ENCODE measurements at places on chromosomes 2 and 18. TPM values are rescaled to one million over a fixed set of nuclear protein-coding genes. Genes with fewer than 3 reads are reported as not detected.

The MAPK4 gene
- 10.9 TPM for total RNA-seq

The SERPINB5 gene
- not detected for total RNA-seq

The CXCR4 gene
- 7.6 TPM for total RNA-seq

The PTH2R gene
- total RNA-seq: not detected

The CFAP65 gene
- not detected for total RNA-seq

The LIMS4 gene
- total RNA-seq: 0.33 TPM

The KCNG2 gene
- 0.41 TPM for total RNA-seq

DNA sequence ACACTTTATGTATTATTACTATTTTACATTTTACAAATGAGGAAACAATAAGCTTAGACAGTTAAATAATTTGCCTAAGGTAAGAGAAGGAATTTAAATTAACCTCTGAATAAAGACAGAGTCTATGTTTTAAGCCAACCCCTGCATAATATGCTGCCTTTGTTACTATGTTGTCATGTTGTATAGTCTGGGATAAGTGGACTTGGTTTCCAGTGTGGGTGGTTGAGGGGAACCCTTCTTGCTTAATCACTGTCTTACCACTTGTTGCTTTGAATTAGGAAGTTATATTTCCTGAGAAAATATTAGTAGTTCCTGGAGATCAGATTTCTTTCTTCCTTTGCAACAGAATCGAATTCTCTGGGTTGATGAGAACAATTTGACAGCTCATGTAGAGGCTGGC, 52.6 kb downstream of the AGPS start:
- peaks cover 3% of the 10 kb centered on the region for H3K36me3 ChIP-seq
- no peaks in the 10 kb centered on the region for H3K27me3 ChIP-seq
- H3K4me1 ChIP-seq: no peaks in the 10 kb centered on the region
- DNase-seq: no peak
- H3K27ac ChIP-seq: no peak overlapping the region
- H3K4me3 ChIP-seq: no peak overlapping the region

DNA sequence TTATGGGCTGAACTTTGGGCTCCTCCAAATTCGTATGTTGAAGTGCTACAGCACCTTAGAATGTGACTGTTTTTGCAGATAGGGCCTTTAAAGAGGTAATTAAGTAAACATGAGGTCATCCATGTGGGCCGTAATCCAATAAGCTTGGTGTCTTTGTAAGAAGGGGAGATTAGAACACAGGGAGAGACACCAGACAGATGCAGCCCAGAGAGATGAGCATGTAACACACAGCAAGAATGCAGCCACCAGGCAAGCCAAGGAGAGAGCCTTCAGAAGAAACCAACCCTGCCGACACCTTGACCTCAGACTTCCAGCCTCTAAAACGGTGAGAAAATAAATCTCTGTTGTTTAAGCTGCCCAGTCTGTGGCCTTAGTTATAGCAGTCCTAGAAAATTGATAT, 74.3 kb downstream of the HRH4 start:
- no peaks in the 10 kb centered on the region for H3K36me3 ChIP-seq
- no peak overlapping the region for H3K27ac ChIP-seq
- no peaks in the 10 kb centered on the region for H3K27me3 ChIP-seq
- DNase-seq: no peak
- no peaks in the 10 kb centered on the region for H3K4me1 ChIP-seq

- no peaks in the 10 kb centered on the region for H3K4me1 ChIP-seq
- H3K4me3 ChIP-seq: no peak overlapping the region
- no peak overlapping the region for H3K27ac ChIP-seq
- no peaks in the 10 kb centered on the region for H3K36me3 ChIP-seq
These were observed 65.5 kb downstream of the PARD6G start for GRCh38 chr18:80181642-80182461.

DNA sequence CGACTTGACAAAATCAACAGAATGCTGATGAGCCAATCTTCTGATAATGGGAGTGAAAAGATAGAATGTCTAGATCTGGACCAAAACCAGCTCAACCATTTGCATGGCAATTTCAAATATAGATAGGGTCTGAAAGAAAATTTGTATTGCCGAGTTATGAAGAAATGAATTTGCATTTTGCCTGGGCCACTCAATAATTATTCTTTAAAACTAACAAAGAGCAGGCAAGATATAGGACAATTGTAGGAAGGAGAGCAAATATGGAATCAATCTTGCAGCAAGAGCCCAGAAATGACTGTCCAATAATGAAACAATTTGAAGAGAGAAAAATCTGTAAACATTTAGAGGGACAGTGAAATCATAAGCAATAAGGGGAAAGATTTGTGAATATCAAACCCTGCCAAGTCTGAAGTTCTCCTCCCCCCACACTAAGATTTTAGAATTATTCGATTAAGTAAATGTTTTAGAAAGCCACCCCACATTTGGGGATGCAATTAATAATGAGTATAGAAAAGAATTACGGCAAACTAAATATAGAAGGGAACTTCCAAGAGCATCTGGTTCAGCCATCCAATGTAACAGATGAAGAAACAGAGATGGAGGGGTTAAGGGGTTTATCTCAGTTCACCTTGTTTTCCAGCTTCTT, 377.4 kb downstream of the SETBP1 start:
- H3K4me3 ChIP-seq: no peak overlapping the region
- H3K27me3 ChIP-seq: no peaks in the 10 kb centered on the region
- H3K36me3 ChIP-seq: no peaks in the 10 kb centered on the region
- H3K4me1 ChIP-seq: peaks cover 6% of the 10 kb centered on the region
- H3K27ac ChIP-seq: no peak overlapping the region
- DNase-seq: no peak

GRCh38 chr2:212854116-212854515, 297.3 kb downstream of the IKZF2 start:
- H3K4me1 ChIP-seq: no peaks in the 10 kb centered on the region
- no peak overlapping the region for H3K27ac ChIP-seq
- no peaks in the 10 kb centered on the region for H3K36me3 ChIP-seq
- no peaks in the 10 kb centered on the region for H3K27me3 ChIP-seq
- DNase-seq: no peak

GRCh38 chr2:151119374-151119773, 142.3 kb downstream of the RBM43 start:
- DNase-seq: no peak
- H3K36me3 ChIP-seq: no peaks in the 10 kb centered on the region
- no peaks in the 10 kb centered on the region for H3K27me3 ChIP-seq
- H3K4me3 ChIP-seq: no peak overlapping the region
- no peaks in the 10 kb centered on the region for H3K4me1 ChIP-seq
- no peak overlapping the region for H3K27ac ChIP-seq

DNA sequence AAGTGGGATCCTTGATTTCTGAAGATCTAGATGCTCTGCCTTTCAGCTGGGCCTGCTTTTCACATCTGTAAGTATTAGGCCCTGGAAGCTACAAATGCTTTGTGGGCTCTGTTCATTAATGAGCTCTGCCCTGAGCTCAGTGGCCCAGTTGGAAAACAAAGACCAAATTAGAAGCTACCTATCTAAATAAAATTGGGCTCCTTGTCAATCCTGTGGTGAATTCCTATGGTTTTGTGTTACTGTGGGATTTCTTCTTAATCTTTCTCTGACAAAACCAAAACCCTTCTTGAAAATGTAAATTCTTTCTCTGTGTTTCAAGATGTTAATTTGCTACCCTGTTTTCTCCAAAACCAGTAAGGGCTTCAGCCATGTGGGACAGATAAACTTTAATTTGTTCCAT, 219.0 kb upstream of the HS6ST1 start:
- no peak overlapping the region for H3K4me3 ChIP-seq
- H3K27me3 ChIP-seq: no peaks in the 10 kb centered on the region
- no peaks in the 10 kb centered on the region for H3K4me1 ChIP-seq
- DNase-seq: no peak
- no peak overlapping the region for H3K27ac ChIP-seq

DNA sequence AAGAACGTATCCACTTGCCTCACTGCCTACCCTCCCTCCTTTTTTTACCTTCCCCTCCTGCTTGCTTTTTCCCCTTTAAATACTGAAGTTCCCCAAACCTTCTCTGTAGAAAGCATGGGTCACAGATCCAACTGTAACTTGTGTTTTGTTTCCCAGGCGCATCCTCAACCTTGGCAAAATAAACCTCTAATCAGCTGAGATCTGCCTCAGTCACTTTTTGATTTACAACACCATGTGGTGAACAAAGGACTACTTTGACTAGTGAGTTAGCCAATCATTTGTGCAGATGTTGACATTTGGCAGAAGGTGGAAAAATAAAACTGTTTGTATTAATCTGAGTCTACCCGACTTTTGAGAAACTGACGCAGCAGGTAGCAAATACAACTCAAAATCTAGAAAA, 23.3 kb upstream of the MCM6 start:
- H3K36me3 ChIP-seq: peaks cover 19% of the 10 kb centered on the region
- H3K4me1 ChIP-seq: no peaks in the 10 kb centered on the region
- no peak for DNase-seq
- no peak overlapping the region for H3K4me3 ChIP-seq

DNA sequence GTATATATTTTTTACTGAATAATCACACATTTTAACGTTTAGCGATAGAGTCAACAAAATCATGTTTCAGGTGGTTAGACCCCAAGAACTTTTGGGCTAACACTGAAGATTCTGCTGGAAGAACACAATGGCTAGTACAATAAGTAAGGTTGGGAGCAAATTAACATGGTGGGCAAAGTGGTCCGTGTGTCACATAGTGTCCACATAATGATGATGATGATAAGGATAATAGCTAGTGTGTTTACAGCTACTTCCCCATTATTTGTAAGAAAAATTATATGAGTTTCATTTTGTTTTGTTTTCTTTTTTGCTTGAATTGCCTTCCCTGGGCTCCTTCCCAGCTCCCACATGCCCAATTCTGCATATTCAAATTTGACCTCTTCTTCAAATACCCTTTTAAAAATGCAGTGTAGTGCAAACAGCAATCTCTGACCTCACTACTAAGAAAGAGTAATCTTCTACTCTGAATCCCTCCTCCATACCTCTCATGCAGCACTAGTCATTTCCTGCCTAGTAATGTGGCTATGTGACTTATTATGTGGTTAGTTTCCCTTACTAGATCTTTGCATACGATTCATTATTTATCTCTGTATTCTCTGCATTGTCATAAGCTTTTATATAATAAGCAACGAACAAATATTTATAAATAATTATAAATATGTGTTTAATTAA, 16.9 kb upstream of the VPS54 start:
- no peaks in the 10 kb centered on the region for H3K4me1 ChIP-seq
- no peak for DNase-seq
- H3K36me3 ChIP-seq: no peaks in the 10 kb centered on the region

- no peak for DNase-seq
- no peaks in the 10 kb centered on the region for H3K4me1 ChIP-seq
- no peaks in the 10 kb centered on the region for H3K36me3 ChIP-seq
- H3K27me3 ChIP-seq: no peaks in the 10 kb centered on the region
- H3K4me3 ChIP-seq: no peak overlapping the region
These were observed 105.4 kb downstream of the SP100 start for GRCh38 chr2:230521386-230521785.

- H3K27ac ChIP-seq: no peak overlapping the region
- H3K36me3 ChIP-seq: no peaks in the 10 kb centered on the region
- DNase-seq: no peak
- H3K4me1 ChIP-seq: peaks cover 33% of the 10 kb centered on the region
- H3K27me3 ChIP-seq: no peaks in the 10 kb centered on the region
- no peak overlapping the region for H3K4me3 ChIP-seq
These were observed 35.8 kb downstream of the SPOPL start for GRCh38 chr2:138537170-138537915.

- H3K36me3 ChIP-seq: no peaks in the 10 kb centered on the region
- no peaks in the 10 kb centered on the region for H3K27me3 ChIP-seq
- H3K27ac ChIP-seq: no peak overlapping the region
- no peak for DNase-seq
- no peaks in the 10 kb centered on the region for H3K4me1 ChIP-seq
These were observed 145.3 kb downstream of the SPAG16 start for GRCh38 chr2:213429516-213429915.

GRCh38 chr18:70197026-70197425, 8.5 kb downstream of the RTTN start:
- no peaks in the 10 kb centered on the region for H3K4me1 ChIP-seq
- H3K36me3 ChIP-seq: peaks cover 63% of the 10 kb centered on the region
- H3K4me3 ChIP-seq: no peak overlapping the region

- no peak overlapping the region for H3K27ac ChIP-seq
- no peak overlapping the region for H3K4me3 ChIP-seq
- H3K27me3 ChIP-seq: no peaks in the 10 kb centered on the region
- H3K36me3 ChIP-seq: peaks cover 6% of the 10 kb centered on the region
- no peak for DNase-seq
- peaks cover 4% of the 10 kb centered on the region for H3K4me1 ChIP-seq
These were observed 96.5 kb downstream of the EHBP1 start for GRCh38 chr2:62801814-62802523.

DNA sequence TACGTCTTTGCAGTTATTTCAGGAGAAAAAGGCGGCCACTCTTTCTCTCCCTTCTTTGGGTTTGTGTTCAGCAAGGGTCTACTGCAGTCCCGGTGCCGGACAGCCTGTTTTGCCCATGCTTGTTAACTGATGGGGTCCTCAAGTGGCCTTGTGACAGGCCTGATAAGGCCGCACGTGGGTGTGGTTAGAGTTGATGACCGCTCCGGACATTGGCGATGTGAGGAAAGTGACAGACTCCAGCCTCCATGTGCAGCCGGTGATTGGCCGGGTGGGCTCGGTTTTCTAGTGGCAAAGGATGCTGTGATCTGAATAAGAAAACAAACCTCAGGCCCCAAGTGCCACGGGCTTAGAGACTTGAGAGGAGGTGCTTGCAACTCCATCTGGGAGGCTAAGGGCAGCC, 15.6 kb downstream of the HPCAL1 start:
- no peaks in the 10 kb centered on the region for H3K36me3 ChIP-seq
- H3K4me1 ChIP-seq: no peaks in the 10 kb centered on the region
- no peaks in the 10 kb centered on the region for H3K27me3 ChIP-seq

DNA sequence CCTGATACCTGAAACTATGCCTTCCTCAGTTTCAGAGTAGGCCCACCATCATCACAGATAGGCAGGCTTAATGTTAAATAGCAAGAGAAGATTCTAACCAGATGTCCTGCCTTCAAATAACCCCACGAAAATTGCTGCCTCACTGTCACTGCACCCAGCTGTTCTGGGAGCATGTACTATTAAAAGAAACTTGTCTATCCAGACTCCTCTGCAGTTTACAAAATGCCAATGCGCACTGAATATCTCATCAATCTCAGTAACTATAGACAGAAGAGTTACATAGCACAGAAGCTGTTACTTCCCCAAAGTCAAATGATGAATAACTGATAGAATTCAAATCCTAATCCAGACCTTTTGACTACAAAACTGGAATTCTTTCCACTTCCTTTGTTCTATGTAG, 43.9 kb downstream of the WDR75 start:
- H3K27me3 ChIP-seq: no peaks in the 10 kb centered on the region
- no peaks in the 10 kb centered on the region for H3K4me1 ChIP-seq
- no peak for DNase-seq
- no peak overlapping the region for H3K27ac ChIP-seq
- no peak overlapping the region for H3K4me3 ChIP-seq

DNA sequence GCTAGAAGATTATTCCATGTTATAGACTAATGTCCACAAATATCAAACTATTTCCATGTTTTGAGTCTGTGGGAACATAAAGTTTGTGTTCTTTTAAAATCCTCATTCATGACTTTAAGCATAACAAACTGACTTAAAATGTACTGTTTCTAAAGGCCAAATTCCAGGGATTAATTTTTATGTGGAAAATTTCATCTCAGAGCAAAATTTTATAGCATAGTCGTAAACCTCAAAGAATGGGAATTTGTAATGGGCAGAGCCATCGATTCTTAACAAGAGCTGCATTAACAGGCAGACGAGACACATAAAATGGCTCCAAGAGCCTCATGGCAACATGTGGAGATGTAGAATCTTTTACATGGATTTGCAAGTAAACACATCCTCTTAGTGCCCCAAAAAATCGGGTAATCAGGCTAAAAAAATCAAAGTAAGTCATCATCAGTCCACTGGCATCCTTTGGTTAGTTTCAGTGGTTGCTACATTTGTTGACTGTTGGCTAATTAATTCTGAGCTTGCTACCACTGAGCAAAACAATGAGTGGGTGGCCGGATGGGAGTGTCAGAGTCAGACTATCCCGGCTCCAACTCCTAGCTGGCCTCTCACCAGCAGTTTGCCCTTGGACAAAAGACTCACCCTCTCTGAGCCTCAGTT, 119.6 kb downstream of the FAM210A start:
- peaks cover 10% of the 10 kb centered on the region for H3K4me1 ChIP-seq
- no peaks in the 10 kb centered on the region for H3K27me3 ChIP-seq
- H3K27ac ChIP-seq: no peak overlapping the region
